ENCODE measurements at places on chromosomes 7 and 10.

DNA sequence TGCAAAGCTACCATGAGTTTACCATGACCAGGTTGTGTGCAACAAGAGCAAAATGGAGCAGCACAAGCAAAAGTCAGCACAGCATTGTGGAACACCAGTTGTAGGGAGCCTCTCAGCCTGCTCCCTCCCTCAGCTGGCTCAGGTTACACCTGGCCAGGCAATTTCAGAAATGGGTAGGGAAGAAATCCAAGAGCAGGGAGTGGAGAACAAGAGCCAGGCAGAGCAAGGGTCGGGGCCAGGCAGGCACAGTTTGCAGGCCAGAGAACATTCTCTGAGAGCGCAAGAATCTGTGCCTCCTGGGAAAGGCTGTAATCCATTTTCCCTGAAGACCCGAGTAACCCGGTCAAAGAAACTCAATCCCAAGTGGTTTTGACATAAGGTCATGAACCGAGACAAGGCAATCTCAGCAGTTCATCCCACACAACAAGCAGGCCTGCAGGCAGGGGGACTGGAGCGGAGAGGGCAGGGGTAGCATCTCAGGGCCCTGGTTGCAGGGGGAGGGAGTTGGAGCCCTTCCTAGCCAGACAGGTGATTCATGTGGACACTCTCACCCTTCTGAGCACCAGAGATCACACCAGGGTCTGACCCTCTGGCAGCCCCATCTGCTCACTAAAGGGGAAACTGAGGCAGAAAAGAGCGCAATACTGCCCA is 258.4 kb downstream of the PLXNA4 start:
- no peak for DNase-seq

DNA sequence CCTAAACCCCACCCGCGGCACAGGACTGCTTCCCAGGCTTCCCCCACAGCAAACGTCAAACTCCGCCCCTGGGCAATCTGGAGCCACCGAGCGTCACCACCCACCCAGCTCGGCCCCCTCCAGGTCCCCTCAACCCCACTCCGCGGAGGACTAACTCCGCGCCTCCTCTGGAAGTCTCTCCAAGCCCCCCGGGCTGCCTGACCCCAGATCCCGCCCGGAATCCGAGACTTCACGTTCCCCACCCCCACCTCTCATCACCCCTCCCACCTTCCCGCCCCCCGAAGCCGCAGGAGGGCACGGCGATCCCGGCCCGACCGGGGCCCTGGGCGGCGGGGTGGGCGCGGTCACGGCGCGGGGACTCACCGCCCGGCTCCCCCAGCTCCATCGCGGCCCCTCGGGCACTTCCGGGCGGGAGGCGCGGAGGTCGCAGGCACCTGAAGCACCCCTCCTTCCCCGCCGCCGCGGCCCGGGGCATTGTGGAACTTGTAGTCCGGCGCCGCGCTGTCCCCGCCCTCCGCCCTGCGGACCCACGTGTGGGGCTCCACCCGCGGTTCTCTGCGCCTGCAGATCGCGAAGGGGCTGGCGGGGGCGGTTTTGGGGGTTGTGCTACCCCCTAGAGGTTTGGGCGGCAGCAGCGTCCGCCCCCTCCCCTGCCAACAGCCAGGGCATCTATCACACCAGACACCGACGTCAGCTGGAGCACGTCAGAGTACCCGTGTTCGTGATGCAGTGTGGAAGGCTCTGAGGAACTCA is at the start of gene TMUB1:
TSS of gene TMUB1 (minus strand) at position 423 of the 753 bp plus-strand sequence. CDS start 930 bp downstream, outside the sequence.
- DNase-seq, result peak; percentile 84

DNA sequence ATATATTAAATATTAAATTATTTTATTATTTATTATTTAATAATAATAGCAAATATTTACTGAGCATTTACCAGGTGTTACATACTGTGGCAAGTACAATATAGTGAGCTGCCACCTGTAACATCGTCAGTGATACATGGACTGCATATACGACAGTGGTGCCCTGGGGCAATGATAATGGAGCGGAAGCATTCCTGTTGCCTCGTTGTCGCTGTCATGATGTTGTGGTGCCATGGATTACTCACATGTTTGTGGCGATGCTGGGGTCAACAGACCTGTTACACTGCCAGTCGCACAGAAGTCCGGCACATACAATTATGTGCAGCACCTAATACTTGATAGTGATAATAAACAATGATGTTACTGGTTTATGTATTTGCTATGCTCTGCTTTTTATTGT is 20.6 kb downstream of the CAMK1D start:
- DNase-seq, result no peak

GRCh38 chr10:30467651-30468338 is 33.8 kb downstream of the MAP3K8 start:
- peak; percentile 45 for DNase-seq

- DNase-seq, result no peak
Measured at GRCh38 chr10:61855771-61856170, 45.7 kb upstream of the ARID5B start.

DNA sequence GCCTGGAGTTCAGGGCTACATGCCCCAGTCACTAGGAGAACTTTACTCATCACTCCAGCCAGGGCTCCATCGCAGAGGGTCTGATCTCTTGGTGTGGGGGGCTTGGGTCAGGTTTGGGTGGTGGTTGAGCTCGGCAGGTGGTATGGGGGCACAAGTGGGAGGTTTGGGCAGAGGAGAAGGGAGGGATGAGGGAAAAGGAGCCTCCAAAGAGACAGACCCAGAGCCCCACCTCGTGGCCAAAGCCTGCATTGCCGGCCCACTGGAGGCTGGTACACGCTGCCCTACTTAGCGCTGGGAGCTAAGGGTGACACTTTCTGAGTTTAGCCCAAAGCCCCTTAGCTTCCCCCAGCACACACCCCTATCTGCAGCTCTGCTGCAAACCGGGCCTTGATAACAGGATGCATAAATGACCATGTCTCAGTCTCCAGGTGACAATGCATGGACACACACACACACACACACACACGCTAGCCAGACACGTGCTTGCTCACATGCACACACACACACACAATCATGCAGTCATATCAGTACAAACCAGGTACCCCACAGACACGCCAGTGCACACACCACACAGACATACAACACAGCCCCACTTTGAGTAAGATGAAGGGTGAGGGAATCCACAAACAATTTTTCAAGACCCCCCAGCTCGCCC is 14.7 kb downstream of the LZTS2 start:
- peak; percentile 82 for DNase-seq

- DNase-seq, result no peak
Measured at GRCh38 chr10:88858491-88858890, 6.8 kb upstream of the ANKRD22 start.

GRCh38 chr10:114084215-114084614 is 40.5 kb downstream of the ADRB1 start:
- no peak for DNase-seq

- no peak for DNase-seq
Measured at GRCh38 chr10:97564776-97565175, 7.8 kb upstream of the ANKRD2 start.

DNA sequence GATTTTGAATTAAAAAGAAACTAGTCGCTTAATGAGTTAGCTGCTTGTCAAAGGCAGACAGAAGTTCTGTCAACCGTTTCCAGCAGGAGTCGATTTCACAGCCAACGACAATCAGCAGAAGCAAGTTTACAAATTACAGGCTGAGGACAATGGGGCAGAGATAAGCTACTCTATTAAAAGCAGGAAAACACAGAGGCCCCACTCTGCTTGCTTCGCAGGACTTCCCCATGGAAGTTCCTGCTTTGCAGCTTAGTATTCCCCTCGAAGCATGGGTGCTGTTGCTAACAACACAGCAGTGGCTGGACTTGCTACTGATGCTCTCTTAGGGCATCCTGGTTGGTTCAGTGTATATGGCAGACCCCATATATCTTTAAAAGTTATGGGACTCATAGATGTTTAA is 50.8 kb upstream of the KLF6 start:
- no peak for DNase-seq

DNA sequence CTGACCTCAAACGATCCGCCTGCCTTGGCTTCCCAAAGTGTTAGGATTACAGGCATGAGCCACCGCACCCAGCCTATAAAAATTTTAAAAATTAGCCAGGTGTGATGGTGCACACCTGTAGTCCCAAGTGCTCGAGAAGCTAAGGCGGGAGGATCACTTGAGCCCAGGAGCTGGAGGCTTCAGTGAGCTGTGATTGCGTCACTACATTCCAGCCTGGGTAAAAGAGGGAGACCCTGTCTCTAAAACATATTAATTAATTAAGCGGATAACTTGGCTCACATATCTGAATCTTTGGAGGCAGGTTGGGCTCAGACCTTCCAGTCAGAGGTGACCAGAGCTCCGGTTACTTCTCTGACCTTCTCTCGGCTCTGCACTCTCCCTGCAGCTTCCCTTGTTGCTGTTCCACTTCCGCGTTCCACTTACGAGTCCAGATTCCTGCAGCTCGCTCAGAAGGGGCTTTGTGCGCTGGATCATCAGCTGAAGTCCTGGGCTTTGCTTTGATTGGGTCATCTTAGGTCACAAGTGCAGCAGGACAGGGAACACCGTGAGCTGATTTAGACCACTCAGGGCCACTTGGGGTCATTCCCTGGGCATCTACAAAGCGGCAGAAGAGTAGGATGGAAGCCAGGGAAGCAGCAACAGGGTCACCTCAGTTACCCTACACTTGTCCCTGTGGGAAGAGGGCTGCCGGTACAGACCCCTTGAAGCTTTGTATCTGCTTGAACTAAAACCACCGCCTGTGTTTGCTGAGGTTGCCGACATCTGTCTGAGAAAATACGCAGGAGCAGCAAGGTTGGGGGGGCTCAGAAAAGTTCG is 2.0 kb upstream of the ARPC1B start:
- no peak for DNase-seq

- DNase-seq, result no peak
Measured at GRCh38 chr10:124562425-124563060, 100.9 kb downstream of the LHPP start.

DNA sequence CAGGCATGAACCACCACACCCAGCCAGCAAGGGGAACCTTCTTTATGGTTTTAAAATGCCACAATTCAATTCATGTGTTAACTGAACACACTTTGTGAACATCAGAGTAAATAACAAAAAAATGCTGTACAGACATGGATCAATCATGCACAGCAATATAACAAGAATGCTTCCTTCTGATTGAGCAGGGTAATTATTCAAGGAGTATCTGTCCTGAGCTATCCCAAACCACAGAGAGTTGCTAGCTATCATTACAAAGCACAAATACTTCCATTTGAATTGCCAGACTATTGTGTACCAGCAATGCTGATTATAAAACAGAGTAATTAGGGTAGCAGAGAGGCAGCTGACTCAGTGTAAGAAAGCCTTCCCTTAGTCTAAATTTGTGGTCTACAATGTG is 11.3 kb upstream of the RHOBTB1 start:
- DNase-seq, result no peak

DNA sequence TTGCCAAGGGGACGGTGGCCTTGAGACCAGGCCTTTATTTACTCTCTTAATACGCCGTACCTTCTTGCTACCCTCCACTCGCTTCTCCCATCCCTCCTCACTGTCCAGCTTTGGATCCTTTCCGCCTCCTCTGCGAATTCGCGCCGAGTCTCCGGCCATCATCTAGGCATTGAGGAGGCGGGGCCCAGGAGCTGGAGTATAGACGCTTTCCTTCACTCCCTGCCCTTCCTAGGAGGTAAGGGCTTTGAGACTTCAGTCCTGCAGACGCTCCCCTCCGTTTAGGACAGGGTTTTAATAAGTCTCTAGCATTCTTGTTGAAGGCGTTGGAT is 538 bp downstream of the TFAM start:
- no peak for DNase-seq

GRCh38 chr7:98493030-98493778 is 92.3 kb upstream of the BAIAP2L1 start:
- no peak for DNase-seq

GRCh38 chr10:28890121-28890950 is 213.0 kb downstream of the BAMBI start:
- DNase-seq, result no peak

GRCh38 chr7:43465581-43466554 is 117.0 kb upstream of the STK17A start:
- DNase-seq, result no peak

- DNase-seq, result no peak
Measured at GRCh38 chr10:86972613-86973380, 4.5 kb downstream of the ADIRF start.

GRCh38 chr7:22193450-22193983 is 163.4 kb downstream of the RAPGEF5 start:
- DNase-seq, result no peak

GRCh38 chr10:60351191-60351853 is 38.4 kb downstream of the ANK3 start:
- DNase-seq, result peak; percentile 72

DNA sequence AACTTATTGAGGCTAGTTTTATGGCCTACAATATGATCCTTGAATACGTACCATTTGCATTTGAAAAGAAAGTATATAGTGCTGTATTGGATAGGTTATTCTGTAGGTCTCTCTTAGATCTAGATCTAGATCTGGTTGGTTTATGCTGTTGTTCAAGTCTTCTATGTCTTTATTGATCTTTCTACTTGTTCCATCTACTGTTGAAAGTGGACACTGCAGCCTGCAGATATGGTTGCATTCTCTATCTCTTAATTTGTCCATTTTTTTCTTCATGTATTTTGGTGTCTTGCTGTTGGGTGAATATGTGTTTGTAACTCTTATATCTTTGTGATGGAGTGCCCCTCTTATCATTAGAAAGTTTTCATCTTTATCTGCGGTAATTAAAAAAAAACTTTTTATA is 139.4 kb upstream of the PCDH15 start:
- DNase-seq, result no peak

DNA sequence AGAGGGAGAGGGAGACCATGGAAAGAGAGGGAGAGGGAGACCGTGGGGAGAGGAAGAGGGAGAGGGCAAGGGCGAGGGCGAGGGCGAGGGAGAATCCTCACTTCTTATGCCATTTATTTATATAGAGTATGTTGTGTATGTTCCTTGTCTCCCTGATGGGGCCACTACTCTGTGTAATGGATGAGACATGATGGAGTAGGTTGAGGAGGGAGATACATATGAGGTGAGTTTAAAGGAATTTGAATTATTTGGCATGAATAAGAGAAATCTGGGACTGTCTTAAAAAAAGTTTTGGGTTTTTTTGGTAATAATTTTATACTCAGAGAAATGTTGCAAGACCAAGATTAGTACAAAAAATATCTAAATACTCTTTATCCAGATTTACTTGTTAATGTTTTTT is 20.1 kb downstream of the CCSER2 start:
- no peak for DNase-seq

GRCh38 chr7:121369462-121369861 is 26.6 kb downstream of the FAM3C start:
- DNase-seq, result no peak

DNA sequence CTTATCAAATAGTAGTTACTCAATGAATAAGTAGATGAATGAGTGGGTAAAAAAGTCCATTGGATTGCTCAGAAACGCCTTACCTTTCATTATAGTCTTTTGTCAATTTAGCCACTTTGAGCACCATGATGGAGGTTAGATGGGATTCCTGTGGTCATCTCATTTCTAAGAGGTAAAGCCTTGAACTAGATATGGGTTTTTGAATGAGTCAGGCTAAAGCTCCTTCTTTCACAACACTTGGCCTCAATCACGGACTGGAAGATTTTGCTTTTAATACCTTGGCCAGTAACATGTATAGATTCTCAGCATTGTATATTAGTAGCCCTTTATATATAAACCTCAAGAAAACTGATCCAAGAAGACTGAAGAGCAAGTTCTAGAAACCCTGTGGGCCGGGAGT is 99.7 kb upstream of the CCDC6 start:
- no peak for DNase-seq
